Dermis lymphatic vessel endothelial cell (primary cell): ENCODE measurements at places on chromosomes 11 and 22. TPM values are rescaled to one million over a fixed set of nuclear protein-coding genes. Genes with fewer than 3 reads are reported as not detected.

OSBP2 gene
- 8.6 and 14.9 TPM in 2 replicates for total RNA-seq

ZNRD2 gene
- total RNA-seq: 26.7 and 33.2 TPM in 2 replicates

KRTAP5-1 gene
- not detected in 2 replicates for total RNA-seq

ENTHD1 gene
- not detected in 2 replicates for total RNA-seq

MB gene
- total RNA-seq: not detected in 2 replicates
